ENCODE measurements at places on chromosomes 7 and 10.

- DNase-seq: no peak
Observed at GRCh38 chr10:65197935-65198334, 1676.7 kb downstream of the REEP3 start.

- no peak for DNase-seq
Observed at GRCh38 chr10:73905256-73906020, 5.5 kb upstream of the PLAU start.

DNA sequence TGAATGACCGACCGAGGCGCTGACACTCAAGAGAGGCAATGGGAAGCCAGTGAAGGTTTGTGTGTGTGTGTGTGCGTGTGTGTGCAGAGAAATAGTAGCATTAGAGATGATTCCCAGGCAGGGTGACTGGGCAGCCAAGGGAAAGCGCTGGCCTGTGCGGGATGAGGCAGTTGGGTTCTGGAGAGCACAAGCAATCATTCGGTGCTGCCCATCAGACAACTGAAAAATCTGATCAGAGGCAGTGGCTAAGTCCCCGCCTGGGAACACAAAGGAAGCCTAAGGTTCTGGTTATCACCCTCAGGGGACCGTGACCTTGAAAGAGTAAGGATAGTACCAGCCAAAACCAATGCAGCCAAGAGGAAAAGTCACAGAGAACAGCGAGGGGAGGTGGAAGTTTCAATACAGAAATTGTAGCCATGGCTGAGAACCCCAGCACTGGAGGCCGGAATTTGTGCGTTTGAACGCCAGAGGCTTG is 868 bp upstream of the PDCD4 start:
- no peak for DNase-seq

GRCh38 chr10:36739884-36740445 is 385.4 kb upstream of the ANKRD30A start:
- DNase-seq: no peak

GRCh38 chr10:97384641-97385040 is 16.5 kb downstream of the RRP12 start:
- no peak for DNase-seq

DNA sequence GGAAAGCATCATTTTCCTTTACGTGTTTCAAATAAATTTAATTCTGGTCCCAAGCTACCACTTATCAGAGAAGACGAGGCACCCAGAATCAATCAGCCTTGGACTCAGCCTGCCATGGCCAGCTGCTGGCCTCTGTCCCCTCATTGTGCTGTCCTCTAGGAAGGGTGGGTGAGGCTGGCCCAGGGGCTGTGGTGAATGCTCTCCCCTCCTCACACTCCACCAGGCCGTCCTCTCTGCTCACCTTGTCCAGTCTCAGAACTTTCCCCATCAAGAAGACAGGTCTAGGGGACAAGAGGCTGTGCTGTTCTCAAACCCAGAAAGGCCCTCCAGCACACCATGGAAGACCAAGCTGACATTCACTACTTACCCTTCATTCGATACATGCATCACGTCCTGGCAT is 36.4 kb downstream of the CXCL12 start:
- DNase-seq: no peak

GRCh38 chr10:82464966-82465365 is 590.0 kb downstream of the NRG3 start:
- no peak for DNase-seq

DNA sequence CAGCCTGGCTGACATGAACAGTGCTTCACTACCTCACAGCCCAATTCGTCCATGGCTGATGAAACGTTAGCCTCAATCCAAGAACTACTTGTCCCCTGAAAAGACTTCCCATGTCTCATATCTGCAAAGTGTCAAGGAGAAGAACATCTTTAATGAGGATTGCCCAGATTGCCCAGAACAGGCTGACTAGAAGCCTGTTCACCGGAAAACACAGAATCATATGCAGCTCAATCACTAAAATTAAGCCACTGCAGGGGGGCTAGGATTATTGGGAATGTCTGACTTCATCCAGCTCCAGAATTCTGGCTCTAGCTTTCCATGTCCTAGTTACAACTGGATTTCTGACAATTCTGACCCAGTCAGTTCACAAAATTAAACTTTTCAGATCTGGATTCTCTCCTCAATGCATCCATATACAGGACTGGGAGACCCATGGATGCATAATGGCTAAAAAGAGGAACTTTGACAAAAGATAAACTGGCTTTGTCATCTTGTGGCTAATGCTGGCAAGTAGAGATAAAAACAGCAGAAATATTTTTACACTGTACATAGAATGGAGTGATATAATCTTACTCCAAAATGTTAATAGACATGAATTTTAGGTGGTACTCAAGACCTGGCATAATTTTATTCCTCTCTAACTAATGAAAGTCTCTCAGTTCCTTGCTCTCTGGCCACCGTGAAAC is 467.0 kb upstream of the POT1 start:
- no peak for DNase-seq

GRCh38 chr7:137762334-137762733 is 84.4 kb downstream of the DGKI start:
- DNase-seq: no peak

DNA sequence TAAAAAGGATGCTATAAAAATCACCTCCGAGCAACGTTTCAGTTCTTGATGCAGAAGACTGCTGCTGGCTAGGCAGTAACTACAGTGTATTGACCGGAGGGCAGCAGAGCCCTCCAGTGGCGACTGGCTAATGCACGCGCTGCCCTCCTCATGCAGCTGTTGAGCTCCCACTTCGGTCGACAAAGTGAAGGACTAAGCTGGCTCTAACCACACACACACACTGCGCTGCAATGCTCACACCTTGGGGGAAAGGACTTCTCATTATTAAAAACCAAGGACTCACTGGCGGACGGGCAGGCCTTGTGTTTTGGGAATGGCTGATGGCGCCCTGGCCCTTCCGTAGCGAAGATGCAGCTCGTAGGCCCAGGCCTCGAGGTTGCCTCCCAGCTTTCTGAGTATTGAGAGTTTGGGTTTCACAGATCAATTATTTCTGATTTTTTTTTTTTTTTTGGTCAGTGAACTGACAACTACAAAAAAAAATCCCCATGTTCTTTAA is 120.9 kb upstream of the DIP2C start:
- no peak for DNase-seq

- DNase-seq: no peak
Observed at GRCh38 chr10:109454691-109455090, 468.6 kb downstream of the XPNPEP1 start.

DNA sequence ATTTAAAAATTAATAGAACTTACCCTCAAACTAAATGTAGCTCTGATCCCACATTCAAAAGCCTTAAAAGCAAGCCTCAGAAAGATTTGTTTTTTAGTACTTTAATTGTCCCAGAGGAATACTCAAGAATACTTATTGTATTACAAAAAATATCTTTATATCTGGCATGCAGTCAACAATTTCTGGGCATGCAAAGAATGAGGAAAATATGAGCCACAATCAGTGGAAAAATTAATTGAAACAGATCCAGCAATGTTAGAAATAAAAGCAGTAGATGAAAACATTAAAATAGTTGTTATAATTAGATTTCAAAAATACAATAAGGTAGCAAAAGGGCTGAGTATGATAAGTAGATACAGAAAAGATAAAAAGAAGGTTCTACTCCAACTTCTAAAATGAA is 154.7 kb downstream of the PON1 start:
- DNase-seq: no peak

- DNase-seq: no peak
Observed at GRCh38 chr7:7516662-7517061, 19.0 kb downstream of the COL28A1 start.

DNA sequence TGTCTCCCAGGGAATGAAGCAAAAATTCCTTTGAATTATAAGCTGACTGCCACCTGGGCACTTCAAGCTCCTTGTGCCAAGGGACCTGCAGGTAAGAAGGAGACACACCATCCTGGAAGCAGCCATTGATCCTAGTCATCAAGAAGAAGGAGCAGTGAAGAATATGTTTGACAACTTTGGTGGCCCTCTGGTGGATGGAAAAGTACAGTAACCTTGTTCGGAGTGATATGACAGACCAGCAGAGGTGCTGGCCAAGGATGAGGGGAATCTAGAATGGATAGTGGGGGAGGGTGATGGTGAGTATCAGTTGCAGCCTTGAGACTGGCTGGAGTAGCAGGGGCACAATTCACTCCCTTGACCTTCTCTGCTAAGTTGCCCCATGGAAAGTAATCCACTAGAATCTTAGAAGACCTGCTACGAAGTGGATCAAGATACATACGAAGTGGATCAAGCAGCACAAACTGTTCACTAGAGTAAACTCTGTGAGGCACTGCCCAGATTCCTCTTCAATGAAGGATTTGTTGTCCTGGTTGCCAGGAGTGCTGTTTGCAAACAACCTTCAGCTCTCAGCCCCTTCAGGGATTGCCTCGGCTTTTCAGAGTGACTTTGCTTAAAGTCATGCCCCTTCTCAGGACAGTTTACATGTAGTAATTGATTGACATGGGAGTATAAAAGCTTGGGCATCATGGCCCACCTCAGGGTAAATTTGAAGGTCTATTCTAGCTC is 44.8 kb upstream of the ORC5 start:
- DNase-seq: no peak

DNA sequence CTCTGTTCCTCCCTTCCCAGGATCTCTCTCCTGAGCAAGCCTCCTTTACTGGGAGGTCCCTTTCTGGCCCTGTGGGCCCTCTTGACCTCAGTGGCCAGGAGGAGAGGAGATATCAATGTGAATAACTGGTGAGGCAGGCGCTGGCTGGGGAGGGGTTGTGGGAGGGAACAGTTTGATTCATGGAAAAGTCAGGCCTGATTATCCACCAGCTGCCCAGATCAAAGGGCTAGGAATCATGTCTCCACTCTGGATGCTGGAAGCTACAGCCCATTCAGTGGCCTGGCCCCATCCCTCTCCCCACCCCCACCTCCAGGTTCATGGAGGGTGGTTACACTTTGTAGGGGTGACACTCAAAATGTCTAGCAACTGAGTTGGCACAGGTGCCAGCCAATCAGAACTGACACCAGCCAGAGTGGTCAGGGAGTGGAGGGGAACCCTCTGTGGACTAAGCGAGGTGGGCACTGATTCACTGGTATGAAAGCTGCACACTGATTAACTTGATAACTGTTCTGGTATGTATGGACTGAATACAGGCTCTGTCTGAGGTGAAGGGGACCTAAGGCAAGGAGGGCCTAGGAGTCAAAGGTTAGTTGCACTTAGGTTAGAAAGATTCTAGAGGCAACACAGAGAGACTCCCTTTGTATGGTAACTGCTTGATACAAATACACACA is 4.8 kb downstream of the PRRT4 start:
- DNase-seq: no peak

DNA sequence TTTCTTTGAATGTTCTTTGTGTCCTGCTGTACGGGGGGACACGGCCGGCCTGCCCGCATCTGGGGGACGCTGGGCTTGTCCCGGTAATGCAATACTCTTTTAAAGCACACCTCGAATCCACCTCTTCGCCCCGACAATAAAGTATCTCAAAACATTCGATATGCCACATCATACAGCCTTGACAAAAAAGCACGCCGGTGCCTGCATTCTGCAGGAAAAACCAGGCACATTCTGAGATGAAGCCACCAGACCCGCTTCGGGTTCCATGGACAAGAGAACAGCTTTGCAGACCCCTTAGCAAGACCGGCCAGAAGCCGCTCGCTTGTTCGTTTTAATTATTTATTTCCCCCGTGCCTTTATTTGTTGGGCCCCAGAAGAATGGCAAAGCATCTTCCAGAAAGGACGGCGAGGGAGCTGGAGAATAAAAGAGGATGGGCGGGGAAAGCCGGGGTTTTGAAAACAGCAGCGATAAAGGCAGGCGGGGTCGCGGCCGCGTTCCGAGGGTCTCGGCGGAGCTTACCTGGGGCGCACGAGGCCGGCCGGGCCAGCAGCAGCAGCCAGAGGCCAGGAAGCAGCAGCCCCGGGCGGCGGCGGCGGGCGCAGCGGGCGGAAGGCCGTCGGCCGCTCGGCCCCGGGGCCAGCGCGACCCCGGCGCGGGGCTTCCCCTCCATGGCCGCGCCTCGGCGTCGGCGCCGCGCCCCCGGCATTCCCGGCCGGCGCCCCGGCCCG is 462 bp downstream of the KIAA1549 start:
- no peak for DNase-seq

GRCh38 chr10:42963312-42963711 is 113.6 kb upstream of the RET start:
- DNase-seq: peak; percentile 86
